Chondrocyte (in vitro differentiated cells): ENCODE measurements at places on chromosomes 12 and 14. TPM values are rescaled to one million over a fixed set of nuclear protein-coding genes. Genes with fewer than 3 reads are reported as not detected.

Gene HOXC6
- total RNA-seq = not detected in 3 replicates

Gene OASL
- total RNA-seq = not detected in 3 replicates

- DNase-seq = no peak
Measured at GRCh38 chr14:74488786-74489397, 4.2 kb downstream of the NPC2 start.

DNA sequence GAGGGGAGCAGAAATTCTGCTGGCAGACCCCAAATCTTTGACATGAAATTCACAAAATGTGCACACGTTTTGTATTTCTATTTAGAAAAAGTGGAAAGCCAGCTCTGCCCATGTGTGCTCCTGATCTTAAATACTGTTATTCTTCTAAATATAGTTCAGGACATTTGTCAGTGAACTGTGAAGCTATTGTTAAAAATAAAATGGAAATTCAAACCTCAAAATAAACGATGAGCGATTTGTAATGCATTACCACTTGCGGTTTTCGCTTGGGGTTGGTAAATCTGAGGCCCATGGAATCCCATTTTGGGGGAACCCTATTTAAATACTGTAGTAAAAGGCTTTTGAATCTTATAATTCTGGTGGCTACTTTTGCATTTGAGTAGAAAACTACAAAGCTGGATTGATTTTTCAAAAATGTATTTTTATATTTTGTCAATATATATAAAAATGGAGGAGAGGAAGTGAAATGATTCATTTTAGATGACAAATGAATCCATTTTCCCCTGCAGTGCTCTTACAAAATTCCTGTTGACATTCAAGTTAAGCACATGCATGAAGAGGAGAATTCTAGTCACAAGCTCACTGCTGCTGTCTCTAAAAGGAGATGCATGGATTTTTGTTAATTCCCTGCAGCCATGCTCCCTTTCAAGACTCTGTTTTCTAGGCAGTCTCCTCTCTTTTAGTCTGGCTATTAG lies 47.1 kb downstream of the FLRT2 start:
- DNase-seq = no peak

DNA sequence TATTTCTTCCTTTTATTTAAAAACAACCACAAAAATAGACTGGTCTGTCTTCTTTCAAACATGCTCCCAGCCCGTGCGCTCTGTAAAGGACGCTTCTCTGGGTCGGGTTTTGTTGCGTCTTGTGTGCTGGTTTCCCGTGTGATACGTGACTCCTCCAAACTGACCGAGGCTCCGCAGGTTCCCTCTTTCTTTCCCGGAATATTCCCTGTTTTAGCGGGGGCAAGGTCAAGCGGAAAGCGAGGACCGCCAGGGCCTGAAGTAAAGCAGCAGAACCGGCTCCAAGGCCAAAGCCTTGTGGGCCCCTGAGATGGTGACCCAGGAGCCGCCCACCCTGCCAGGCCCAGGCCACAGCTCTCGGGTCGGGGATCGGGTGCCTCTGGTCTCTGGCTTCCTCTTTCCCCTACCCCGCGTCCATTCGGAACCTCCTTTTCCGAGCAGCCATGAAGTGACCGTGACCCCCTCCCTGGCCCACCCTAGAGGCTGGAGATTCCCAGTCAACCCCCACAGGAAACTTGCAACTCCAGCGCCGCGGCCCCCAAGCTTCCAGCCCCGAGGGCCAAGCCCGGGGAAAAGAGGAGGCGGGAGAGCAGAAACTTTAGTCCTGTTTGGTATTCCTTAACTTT lies 885 bp upstream of the HOXC10 start:
- DNase-seq = no peak

DNA sequence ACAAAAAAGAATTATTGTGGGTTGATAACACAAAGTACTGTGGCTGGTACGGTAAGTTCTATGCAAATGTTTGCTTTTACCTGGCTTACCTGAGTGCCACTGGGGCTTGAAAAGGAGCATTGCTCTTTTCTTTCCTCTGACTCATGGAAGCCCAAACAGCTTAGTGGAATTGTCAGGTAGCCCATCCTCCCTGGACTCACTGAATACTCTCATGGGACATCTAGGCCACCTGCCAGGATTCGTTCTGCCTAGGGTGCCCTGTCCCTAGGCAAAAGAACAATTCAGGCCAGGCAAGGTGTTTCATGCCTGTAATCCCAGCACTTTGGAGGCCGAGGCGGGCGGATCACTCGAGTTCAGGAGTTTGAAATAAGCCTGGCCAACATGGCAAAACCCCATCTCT lies 22.5 kb upstream of the YAF2 start:
- DNase-seq = no peak

DNA sequence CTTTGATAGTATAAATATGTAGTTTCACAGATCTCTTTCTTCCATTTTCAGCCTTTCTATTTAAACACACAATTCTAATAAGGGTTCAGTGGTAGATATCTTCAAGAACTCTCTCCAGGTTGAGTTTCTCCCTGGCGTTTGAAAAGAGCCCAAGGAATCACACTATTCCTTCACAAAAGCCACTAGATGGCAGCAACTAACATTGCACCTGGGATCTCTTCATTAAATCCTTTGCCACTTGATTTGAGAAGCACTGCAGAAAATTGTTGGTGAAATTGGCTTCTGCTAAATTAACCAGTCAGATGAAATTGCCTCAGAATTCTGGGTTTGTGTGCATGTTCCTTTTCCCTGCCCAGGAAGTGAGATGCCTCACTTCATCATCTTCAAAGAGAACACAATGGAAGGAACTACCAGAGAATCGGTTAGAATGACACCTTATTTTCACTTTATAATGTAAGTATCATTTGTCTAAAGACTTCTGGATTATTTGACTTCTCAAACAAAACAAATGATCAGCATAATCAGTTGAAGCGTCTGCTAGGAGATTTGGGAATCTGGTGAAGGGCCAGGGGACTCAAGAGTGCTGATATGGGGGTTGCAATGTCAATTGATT lies 6.8 kb downstream of the CCDC198 start:
- DNase-seq = no peak

- DNase-seq = no peak
Measured at GRCh38 chr12:104764225-104765091, 193.6 kb downstream of the SLC41A2 start.

GRCh38 chr12:3988519-3989217 lies 115.5 kb upstream of the PARP11 start:
- no peak for DNase-seq

GRCh38 chr12:53808023-53808705 lies 56.4 kb upstream of the CISTR start:
- DNase-seq = no peak
